ENCODE measurements at places on chromosomes 16 and 17.

- no peak for DNase-seq
Measured at GRCh38 chr16:86428729-86429517, 81.4 kb upstream of the FOXF1 start.

DNA sequence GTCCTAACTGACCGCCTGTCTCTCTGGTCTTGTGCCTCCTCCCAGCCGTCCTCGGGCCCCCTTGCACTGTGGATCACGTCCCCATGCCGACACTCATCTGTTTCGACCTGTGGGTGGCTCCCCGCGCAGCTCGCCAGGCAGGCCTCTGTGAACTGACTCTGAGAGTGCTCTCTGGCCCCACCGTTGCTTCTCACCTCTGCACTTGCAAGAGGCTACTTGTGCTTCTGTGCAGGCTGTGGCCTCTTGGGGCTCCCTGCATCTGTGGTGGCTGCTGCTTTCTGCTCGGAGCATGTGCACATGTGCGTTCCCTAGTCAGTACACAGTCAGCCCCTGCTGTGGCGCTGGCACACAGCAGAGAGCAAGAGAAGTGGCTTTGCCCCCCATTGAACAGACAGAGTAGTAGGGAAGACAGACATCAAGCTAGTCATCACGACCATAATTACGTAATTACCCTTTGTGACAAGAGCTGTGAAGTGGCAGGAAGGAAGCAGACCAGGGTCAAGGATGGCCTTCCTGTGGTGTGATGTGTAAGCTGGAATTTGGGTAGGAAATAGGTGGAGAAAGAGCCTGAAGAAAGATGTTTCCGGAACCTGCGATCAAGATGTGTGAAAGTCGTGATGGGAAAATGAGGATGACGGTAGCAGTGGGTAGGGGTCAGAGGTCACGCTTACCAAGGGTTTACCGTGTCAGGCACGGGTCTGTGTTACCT, 256.0 kb upstream of the CACNG5 start:
- no peak for DNase-seq

DNA sequence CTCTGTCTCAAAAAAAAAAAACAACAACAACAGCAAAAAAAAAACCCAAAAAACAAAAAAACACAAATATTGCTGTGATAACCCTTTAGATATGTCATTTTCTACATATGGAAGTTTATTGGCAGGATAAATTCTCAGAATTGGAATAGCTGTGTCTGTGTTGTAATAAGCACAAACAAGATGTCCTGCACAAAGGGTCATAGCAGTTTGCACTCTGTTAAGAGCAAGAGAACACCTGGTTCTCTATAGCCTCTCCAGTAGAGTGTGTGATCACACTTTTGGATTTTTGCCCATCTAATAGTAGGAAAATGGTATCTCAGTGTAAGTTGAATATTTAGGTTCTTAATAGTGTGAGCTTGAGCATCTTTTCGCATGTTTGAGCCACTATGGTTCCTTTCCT, 60.4 kb downstream of the USP43 start:
- DNase-seq: no peak

DNA sequence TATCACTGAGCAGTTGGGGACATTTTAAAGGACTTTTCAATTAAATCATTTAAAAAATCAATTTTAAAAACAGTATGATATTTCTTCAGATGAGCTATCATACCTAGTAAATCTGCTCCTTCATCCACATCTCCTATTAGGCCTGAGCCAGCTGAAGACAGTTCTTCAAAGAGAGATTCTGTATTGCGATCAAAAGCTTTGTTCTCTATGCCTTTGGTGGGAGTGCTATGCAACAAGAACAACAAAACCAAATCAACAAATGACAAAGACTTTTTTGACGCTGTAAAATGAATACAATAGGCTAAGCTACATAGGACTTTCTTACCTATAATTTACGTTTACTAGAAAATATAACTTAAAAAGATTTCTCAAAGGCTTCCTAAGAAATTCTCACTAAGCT, 106.5 kb downstream of the SPAG9 start:
- DNase-seq: no peak

Data from activated T-cell treated with anti-CD3 and anti-CD28 coated beads, Interleukin-2, amount 50 U/mL, for 4 hours (primary cell).